NCI-H1105 (cell line): ENCODE measurements at places on chromosomes 1 and 21.

GRCh38 chr1:145960468-145961108 lies 2.8 kb upstream of the LIX1L start:
- peak; percentile 59 for DNase-seq

GRCh38 chr1:155996166-155996565 lies 17.8 kb upstream of the ARHGEF2 start:
- no peak for DNase-seq

GRCh38 chr21:29018540-29018939 lies 609 bp downstream of the RWDD2B start:
- DNase-seq, result no peak

GRCh38 chr1:221451741-221452140 lies 290.1 kb downstream of the DUSP10 start:
- no peak for DNase-seq

DNA sequence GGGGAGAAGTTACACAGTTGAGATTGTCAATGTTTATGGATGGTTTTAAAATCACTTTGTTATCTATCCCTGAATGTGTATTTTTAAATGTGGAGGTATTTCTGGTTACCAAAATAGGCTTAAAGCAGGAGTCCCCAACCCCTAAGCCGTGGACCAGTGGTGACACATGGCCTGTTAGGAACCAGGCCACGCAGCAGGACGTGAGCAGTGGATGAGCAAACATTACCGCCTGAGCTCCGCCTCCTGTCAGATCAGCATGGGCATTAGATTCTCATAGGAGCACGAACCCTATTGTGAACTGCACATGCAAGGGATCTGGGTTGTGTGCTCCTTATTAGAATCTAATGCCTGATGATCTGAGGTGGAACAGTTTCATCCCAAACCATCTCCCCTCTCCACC lies 151.6 kb downstream of the GALNT2 start:
- DNase-seq, result no peak
